Liver (tissue), 10 donors: ENCODE measurements at places on chromosomes 11 and 22. TPM values are rescaled to one million over a fixed set of nuclear protein-coding genes. Genes with fewer than 3 reads are reported as not detected.

NXPE2 gene
- not detected for total RNA-seq

PATE4 gene
- total RNA-seq: not detected

CASP5 gene
- total RNA-seq: 0.75 TPM

OR52A1 gene
- not detected for total RNA-seq

CLDN5 gene
- 31.5 TPM for total RNA-seq

KCNJ1 gene
- not detected for total RNA-seq

PRR33 gene
- total RNA-seq: not detected

PNPLA3 gene
- 59.1 TPM for total RNA-seq

LMO1 gene
- total RNA-seq: not detected

MIOX gene
- total RNA-seq: not detected

UBQLNL gene
- 0.25 TPM for total RNA-seq

IFITM5 gene
- total RNA-seq: not detected

POTEH gene
- total RNA-seq: not detected

ADAMTS15 gene
- 0.65 TPM for total RNA-seq
